T-helper 17 cell (primary cell): ENCODE measurements at places on chromosomes 7 and 10. TPM values are rescaled to one million over a fixed set of nuclear protein-coding genes. Genes with fewer than 3 reads are reported as not detected.
A peak's percentile ranks its signal among the peaks of the same experiment; 100 is the strongest.

Gene ZNF804B
- total RNA-seq: not detected

Gene TMEM26
- not detected for total RNA-seq

Gene UTF1
- not detected for total RNA-seq

Gene FBXO24
- total RNA-seq: 0.70 TPM

Gene GALNT17
- not detected for total RNA-seq

Gene CAV1
- 0.57 TPM for total RNA-seq

Gene ASB10
- total RNA-seq: not detected

DNA sequence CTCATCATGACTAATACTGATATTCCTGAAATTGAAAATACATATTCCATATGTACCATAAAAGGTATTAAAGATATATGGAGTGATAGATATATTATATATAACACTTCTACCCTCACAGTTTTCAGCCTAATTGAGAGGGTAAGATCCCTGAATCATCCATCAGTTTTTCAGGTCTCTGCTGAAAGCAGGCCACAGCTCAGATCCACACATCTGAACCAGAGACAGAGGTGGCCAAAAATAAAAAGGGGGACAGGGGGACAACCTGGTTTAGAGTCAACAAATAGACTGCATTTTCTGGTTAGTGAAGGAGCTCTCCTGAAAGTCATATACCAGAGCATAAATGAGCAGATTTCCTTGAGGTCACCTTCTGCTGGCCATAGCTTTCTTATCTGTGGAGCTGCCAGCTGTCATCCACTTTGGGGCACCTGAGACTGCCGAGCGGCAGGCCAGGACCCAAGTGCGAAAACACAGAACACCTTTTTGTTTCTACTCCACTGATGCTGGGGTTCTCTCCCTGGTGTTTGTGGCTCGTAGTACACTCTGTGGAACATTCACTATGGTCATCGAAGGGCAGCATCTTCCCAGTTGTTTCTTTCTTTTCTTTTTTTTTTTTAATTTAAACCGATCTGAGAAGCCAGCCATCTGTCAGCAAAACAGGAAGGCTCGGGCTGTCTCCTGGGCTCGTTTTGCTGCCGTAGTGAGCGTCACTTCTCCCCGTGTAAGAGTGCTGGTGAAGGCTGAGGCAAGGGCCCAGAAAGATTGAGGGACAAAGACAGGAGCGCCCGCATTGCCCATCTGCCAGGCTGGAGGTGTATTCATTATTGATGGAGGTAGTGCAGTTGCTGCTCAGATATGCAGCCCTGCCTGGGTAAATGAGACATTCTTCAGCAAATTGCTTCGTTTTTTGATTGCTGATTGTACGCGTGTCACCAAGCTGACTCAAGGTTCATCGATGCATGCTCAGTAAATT, 13.5 kb downstream of the IKZF1 start:
- H3K27me3 ChIP-seq: no peaks in the 10 kb centered on the region
- no peak for DNase-seq
- peaks cover 77% of the 10 kb centered on the region for H3K4me1 ChIP-seq
- peaks cover 2% of the 10 kb centered on the region for H3K36me3 ChIP-seq

GRCh38 chr7:40629891-40630290, 495.1 kb downstream of the SUGCT start:
- DNase-seq: no peak
- no peaks in the 10 kb centered on the region for H3K4me1 ChIP-seq
- H3K27ac ChIP-seq: no peak overlapping the region
- no peaks in the 10 kb centered on the region for H3K36me3 ChIP-seq
- H3K4me3 ChIP-seq: no peak overlapping the region

DNA sequence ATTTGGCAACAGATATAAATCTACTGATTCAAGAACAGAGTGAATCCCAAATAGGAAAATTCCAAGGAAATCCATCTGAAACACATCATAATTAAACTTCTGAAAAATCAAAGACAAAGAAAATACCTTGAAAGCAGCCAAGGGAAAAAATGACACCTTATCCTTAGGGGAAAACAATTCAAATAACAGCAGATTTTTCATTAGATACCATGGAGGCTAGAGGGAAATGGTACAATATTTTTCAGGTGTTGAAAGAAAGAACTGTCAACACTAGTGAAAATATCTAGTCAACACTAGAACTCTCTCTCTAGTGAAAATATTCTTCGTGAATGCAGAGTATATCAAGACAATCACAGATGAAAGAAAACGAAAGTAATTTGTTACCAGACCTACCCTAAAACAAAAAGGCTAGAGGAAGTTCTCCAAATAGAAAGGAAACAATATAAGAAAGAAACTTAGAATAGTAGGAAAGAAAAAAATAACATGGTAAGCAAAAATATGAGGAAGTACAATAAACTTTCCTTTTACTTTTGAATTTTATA, 5.7 kb upstream of the FAM241B start:
- no peak for DNase-seq
- H3K4me3 ChIP-seq: peak overlapping the region; percentile 19
- no peaks in the 10 kb centered on the region for H3K36me3 ChIP-seq
- H3K27me3 ChIP-seq: no peaks in the 10 kb centered on the region
- peak overlapping the region; percentile 48 for H3K27ac ChIP-seq

DNA sequence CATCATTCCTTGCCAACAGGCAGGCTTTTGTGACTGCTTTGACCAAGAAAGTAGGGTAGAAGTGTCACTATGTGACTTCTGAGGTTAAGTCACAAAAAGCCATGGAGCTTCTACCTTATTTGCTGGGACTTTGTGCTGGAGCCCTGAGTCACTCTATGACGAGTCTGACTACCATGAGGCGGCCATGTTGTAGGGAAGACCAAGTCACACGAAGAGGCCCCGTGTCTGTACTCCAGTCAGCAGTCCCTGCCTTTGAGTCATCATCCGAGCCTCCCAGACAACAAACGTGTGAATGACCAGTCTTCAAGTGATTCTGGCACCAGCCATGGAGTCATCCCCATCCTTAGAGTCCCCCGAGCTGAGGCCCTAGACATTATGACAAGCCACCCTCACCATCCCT, 3.5 kb upstream of the MYL10 start:
- peaks cover 11% of the 10 kb centered on the region for H3K27me3 ChIP-seq
- H3K27ac ChIP-seq: no peak overlapping the region
- H3K4me1 ChIP-seq: no peaks in the 10 kb centered on the region
- H3K4me3 ChIP-seq: no peak overlapping the region

DNA sequence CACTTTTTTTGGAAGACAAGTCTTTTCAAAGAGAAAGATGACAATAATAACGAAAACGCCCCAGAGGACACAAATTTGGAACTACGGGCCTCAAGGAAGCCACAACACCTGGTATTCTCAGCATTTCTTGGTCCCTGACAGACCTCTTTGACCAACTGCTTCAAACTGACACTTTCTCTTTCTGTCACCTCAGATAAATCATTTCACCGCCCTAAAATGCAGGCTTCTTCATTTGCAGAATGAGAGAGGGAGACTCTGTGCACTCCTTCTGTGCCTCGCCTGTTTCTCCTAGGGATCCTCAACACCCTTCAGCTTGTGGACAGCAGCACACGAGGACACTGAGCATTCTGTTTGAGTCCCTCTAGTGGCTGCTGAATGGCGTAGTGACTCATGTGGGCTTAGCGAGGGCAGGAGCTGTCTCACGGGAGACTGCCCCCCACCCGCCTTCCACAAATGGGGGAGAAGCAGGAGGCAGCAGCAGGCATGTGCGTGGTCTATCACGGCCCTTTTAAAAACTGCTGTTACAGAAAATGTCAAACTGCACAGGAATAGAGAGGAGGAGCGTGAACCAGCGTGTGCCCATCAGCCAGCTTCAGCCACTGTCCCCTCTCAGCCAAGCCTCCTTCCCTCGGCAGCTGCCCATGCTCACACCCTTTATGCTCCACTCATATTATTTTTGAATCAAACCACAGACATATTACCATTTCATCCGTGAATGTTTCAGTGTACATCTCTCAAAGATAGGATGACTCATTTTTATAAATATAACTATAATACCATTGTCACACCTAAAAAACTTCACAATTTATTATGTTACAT, 41.4 kb downstream of the GSDME start:
- peaks cover 63% of the 10 kb centered on the region for H3K27me3 ChIP-seq
- H3K27ac ChIP-seq: no peak overlapping the region
- no peak overlapping the region for H3K4me3 ChIP-seq
- H3K4me1 ChIP-seq: peaks cover 12% of the 10 kb centered on the region
- DNase-seq: no peak
- peaks cover 3% of the 10 kb centered on the region for H3K36me3 ChIP-seq

DNA sequence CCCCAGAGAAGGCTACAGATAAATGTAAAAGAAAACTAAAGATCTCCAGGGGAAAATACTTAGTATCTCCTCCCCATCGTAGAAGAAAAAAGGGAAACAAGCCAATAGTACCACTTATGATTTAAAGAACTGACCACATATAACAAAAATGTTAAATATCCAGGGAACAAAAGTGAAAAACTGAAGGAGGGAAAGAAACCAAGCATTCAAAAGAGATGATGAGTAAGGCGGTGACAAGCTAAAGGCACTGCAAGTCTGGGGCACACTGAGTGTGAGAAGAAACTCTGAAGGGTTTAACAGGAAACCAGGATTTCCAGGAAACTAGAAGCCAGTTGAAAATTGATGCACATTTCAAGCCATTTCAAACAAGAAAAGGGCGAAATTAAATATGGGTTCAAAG, 226.3 kb downstream of the AHR start:
- no peak overlapping the region for H3K27ac ChIP-seq
- H3K36me3 ChIP-seq: peaks cover 3% of the 10 kb centered on the region
- H3K4me3 ChIP-seq: peak overlapping the region; percentile 39
- no peak for DNase-seq
- H3K4me1 ChIP-seq: peaks cover 8% of the 10 kb centered on the region

GRCh38 chr7:17549406-17549805, 251.0 kb downstream of the AHR start:
- H3K4me1 ChIP-seq: peaks cover 2% of the 10 kb centered on the region
- no peak for DNase-seq
- peaks cover 21% of the 10 kb centered on the region for H3K27me3 ChIP-seq

- no peaks in the 10 kb centered on the region for H3K36me3 ChIP-seq
- no peak for DNase-seq
- peaks cover 45% of the 10 kb centered on the region for H3K27me3 ChIP-seq
- H3K4me3 ChIP-seq: no peak overlapping the region
These were observed 16.0 kb upstream of the RHOBTB1 start for GRCh38 chr10:60960031-60960430.

GRCh38 chr7:87511510-87511909, 36.0 kb upstream of the ABCB4 start:
- no peak for DNase-seq
- H3K4me1 ChIP-seq: peaks cover 10% of the 10 kb centered on the region
- peaks cover 12% of the 10 kb centered on the region for H3K36me3 ChIP-seq
- no peak overlapping the region for H3K4me3 ChIP-seq
- no peak overlapping the region for H3K27ac ChIP-seq

DNA sequence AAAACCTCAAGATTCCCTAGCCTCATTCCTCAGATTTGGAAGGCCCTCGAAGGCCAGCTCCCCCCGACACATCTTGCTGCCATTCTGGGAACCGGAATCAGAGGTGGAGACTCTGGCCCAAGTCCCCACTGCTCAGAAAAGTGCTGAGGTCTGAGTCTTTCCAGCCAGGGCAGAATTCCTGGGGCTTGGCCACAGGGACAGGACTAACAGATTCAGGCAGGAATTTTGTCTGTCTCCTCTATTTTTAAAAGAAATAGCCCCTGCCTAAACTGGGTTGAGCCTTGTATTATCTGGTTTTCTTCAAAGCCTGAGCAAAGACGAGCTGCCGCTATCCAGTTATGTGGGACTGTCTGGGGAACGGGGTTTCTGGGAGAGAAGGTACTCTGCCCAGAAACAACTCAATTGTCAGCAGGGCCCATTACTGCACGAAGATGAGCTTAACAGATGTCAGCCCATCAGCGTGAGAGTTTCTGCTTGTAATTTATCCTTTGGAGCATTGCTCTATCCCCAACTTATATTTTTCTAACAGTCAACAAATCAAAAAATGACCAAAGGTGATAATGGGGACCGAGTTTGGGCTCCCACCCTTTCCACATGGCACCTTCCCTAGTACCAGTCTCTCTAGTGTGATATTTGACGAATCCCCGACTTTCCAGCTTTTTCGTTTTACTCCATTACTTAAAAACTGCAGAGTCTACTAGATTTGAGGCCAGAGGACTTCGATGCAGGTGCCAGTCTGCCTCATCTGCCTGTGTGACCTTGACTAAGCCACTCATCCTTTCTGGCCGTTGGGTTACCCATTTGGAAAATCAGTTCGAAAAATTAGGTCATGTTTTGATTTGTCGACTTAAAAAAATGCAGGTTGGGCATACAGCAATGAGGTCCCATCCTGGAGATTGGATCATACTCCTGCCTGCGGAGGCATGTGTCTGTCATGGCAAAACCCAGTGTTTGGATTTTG, 110.9 kb downstream of the WDR11 start:
- H3K4me1 ChIP-seq: peaks cover 3% of the 10 kb centered on the region
- no peak overlapping the region for H3K4me3 ChIP-seq
- no peak for DNase-seq
- H3K36me3 ChIP-seq: no peaks in the 10 kb centered on the region
- peaks cover 38% of the 10 kb centered on the region for H3K27me3 ChIP-seq

DNA sequence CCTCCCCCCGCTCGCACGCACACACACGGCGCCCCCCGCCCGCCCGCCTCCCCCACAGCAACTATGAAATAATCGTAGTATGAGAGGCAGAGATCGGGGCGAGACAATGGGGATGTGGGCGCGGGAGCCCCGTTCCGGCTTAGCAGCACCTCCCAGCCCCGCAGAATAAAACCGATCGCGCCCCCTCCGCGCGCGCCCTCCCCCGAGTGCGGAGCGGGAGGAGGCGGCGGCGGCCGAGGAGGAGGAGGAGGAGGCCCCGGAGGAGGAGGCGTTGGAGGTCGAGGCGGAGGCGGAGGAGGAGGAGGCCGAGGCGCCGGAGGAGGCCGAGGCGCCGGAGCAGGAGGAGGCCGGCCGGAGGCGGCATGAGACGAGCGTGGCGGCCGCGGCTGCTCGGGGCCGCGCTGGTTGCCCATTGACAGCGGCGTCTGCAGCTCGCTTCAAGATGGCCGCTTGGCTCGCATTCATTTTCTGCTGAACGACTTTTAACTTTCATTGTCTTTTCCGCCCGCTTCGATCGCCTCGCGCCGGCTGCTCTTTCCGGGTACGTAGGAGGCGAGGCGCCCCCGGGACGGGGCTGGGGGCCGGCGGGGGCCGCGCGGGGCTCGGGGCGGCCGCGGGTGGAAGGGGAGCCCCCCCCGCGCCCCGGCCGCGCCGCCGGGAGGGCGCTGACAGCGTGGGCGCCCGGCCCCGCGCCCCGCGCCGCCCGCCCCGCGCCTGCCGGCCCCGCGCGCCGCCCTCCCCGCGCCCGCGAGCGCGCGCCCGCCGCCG, 441 bp downstream of the BMI1 start:
- peaks cover 4% of the 10 kb centered on the region for H3K27me3 ChIP-seq
- H3K4me3 ChIP-seq: peak overlapping the region; percentile 81
- DNase-seq: peak; percentile 52
- peak overlapping the region; percentile 93 for H3K27ac ChIP-seq
- H3K36me3 ChIP-seq: peaks cover 3% of the 10 kb centered on the region
- peaks cover 31% of the 10 kb centered on the region for H3K4me1 ChIP-seq
